ENCODE measurements at places on chromosomes 13 and 19.

- DNase-seq = no peak
These were observed 44.9 kb upstream of the USPL1 start for GRCh38 chr13:30572859-30573275.

GRCh38 chr13:89486065-89486464, 1814.9 kb downstream of the SLITRK5 start:
- no peak for DNase-seq

- DNase-seq = no peak
These were observed 23.6 kb downstream of the TNFSF11 start for GRCh38 chr13:42597505-42597904.

DNA sequence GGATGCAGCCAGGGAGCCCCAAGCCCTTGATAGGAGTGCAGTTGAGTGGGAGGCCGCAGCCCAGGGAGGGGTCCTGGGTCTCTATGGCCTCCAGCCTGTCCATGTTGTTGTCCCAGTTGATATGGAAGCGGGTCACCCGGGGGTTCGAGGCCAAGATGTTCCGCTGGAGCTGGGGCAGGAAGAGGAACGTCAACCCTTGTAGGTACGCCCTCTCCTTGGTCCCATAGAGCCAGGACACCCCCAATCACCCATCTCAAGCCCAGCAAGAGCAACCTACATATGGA, 2.9 kb upstream of the PRKACA start:
- DNase-seq = no peak

DNA sequence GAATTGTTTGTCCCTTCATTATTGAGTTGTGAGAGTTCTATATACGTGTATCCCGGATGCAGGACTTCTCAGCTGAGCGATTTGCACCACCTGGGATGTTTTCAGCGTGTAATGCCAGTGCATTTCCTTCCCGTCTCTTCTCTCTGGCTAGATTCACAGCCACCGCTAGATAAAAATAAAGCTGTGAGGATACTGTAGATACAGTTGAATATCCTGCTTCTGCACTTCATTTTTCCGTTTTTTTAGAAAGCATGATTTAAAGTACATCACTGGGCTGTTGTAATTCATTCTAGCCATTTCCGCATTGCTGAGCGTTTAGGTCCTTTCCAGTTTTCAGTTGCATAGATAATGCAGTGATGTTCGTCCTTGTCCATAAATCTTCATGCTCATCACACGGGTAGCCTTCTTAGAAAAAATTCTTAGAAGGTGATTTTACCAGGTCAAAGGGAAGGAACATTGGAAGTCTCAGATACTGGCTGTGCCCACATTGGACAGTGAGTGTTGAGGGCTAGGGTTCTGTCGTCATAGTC, 14.7 kb downstream of the PPP1R37 start:
- no peak for DNase-seq

GRCh38 chr13:79392882-79393563, 13.0 kb downstream of the RBM26 start:
- DNase-seq = no peak

GRCh38 chr13:104487006-104487405, 1420.8 kb upstream of the SLC10A2 start:
- no peak for DNase-seq

- no peak for DNase-seq
These were observed 41.5 kb downstream of the URI1 start for GRCh38 chr19:29983568-29983967.

- no peak for DNase-seq
These were observed 13.2 kb upstream of the CRTC1 start for GRCh38 chr19:18670312-18670711.

GRCh38 chr19:18807861-18808331, 16.8 kb upstream of the COMP start:
- no peak for DNase-seq
